Myocyte (in vitro differentiated cells): ENCODE measurements at places on chromosomes 7 and 10. TPM values are rescaled to one million over a fixed set of nuclear protein-coding genes. Genes with fewer than 3 reads are reported as not detected.

GRCh38 chr10:69663369-69663947 is 33.4 kb downstream of the FAM241B start:
- DNase-seq = no peak

DNA sequence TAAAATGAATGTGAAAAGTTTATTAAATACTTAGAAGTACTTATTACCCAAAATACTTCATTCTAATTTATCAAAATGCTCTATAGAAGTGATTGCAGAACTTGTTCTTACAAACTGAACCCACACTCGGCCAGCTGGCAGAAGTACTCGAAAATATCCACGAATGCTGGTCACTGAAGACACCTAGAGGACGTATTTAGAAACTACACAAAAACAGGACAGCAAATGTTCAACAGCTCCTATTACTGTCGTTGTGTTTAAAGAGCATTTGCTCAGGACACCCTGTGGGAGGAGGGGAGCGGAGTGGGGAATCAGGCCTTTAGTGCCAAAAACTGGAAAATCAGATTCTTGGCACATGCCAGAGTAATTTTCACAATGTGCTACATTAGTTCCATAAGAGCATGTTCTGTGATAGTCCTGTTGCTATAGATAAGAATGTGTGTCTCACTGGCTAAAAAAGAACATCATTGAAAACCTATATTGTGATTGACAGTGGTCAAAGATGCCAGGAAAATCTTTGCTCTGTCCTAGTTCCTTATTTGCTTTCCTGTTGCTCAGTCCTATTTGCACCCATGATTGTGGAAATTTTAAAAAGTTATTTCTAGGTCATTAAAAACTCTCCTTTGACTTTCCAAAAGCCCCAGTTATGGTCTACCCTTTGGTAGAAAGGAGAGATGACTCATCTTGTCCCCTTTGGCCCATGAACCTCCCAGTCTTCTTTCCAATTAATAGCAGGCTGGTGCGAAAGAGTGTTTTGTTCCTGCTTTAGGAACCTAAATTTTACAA is 49.0 kb upstream of the NRBF2 start:
- peak; percentile 87 for DNase-seq

DNA sequence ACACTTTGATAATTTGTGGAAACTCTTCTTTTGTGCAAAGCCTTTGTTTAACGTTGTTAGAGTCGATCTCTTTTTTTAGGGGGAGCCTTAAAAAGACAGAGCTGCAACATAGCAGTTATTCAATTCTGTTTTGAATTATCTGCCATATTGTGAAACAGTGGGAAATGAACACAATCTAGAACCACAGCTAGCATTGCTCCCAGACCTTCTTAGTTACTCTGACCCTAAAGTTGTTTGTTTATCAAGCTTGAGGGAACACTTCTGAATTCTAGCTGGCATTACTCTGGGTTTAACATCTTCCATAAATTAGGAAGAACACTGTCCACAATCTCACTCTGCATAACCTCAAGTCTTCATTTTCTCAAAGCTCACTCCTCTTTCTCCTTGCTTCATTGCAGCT is 217.7 kb downstream of the PRKG1 start:
- DNase-seq = no peak

- no peak for DNase-seq
These were observed 81.0 kb downstream of the CPVL start for GRCh38 chr7:29065181-29065857.

DNA sequence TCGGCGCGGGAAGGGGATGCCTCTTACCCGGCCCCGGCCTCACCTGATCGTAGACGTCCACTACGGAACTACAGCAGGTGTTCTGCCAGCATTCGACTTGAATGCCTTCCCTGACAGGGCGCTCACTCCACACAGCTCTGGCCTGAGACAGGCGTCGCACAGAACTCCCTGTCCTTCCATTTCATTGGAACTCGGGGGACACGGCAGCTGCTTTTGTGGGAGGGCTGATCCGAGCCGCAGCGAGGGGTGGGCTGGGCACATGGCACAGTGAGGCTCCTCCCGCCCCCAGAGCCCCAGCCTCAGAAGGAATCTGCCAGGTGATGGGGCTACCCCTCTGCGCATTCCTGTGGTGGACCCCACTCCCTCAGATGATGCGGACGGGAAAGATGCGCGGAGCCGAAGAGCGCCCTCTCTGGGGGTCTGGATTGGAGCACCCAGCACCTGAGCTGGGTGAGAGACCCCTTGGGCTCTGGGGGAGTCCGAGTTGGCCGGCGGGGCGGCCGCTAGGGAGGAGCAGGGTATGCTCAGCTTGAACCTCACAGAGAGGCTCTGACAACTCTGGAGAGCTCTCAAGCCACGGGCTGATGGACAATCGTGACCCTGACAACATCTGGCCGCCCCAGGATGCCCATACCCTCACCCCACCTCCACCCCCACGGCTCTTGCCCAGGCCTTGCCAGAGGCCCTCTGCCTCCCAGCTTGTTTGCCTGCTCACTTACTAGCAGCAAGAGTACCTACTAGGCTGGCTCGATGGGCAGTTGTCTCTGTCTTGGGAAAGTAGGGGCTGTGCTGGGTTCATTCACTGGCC is 36.6 kb downstream of the RASGEF1A start:
- no peak for DNase-seq

GRCh38 chr7:22696541-22697228 is 30.3 kb upstream of the IL6 start:
- DNase-seq = no peak

GRCh38 chr7:131151034-131151433 is 176.6 kb upstream of the MKLN1 start:
- DNase-seq = no peak

ANKRD2 gene
- total RNA-seq = 61.9 and 115 TPM in 2 replicates

GALNT17 gene
- total RNA-seq = 3.5 and 6.2 TPM in 2 replicates

GNAT3 gene
- not detected in 2 replicates for total RNA-seq

INA gene
- total RNA-seq = not detected in 2 replicates
